ENCODE measurements at places on chromosomes 12 and 14. TPM values are rescaled to one million over a fixed set of nuclear protein-coding genes. Genes with fewer than 3 reads are reported as not detected.
A peak's percentile ranks its signal among the peaks of the same experiment; 100 is the strongest.

The CLEC4D gene
- total RNA-seq, result not detected

The KIF5A gene
- not detected for total RNA-seq

DNA sequence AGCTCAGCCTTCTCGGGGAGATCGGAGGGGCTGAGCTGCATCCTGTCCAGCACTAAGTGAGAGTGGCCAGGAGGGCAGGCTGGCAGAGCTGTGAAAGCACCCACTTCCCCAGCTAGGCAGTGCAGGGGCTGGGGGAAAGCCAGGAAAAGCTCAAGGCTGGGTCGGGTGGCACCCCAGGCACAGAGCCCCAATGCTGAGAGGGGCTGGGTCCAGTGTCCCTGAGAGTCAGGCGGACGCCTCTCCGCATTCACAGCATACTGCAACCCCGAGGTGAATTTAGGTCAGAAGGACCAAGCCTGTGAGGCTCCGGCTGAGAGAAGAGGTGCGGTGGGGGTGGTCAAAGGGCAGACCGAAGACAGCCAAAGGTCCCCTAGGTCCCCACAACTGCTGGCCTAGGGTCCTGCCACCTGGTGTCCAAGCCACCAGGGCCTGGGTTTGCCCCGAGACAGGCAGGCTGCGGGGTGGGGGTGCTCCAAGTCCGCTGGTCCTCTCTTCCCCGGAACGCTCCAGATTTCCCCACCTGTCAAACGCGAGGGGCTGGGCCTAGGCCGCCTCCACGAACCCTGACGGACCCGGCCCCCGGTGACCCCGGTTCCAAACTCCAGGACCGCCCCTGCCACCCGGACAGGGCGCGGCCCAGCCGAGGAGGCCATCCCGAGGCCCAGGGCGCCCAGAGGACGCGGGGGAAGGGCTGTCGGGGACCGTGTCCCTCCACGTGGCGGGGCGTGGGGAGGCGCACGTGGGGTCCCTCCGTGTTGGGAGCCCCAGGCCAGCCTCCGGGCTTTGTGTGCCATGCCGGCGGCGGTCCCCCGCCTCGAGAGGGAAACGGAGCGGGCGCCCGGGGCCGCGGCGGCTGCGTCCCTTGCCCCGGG is 527 bp downstream of the CAMKK2 start:
- peak; percentile 69 for DNase-seq

DNA sequence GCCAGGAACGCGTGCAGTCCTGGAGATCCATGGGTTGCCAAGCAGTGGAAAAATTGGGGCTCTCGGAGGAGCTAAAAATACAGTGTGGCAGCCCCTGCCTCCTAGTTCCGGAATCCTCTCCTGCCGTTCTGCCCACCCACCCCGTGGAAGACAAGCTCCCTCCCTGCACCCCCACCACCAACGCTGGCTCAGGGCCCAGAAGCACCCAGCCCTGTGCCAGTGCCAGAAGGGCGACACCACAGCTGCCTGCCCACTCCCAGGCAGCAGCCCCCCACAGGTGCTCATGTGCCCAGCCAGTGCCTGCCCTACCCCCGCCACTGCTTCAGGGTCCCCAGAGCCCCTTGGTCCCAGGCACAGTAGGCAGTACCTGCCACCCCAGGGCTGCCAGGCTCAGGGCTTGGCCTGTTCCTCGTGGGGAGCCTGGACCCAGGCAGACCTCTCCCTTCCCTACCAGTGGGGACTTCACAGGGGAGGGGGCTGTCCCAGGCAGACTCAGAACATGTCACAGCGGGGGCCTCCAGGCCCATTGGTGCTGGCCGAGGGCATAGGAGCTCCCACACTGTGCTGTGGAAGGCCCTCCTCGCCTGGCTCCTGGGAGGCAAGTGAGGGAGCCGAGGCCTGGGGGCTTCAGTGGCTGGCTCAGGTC is 7.4 kb downstream of the INF2 start:
- DNase-seq, result no peak

All from psoas muscle (tissue), 8 donors.